ENCODE measurements at places on chromosomes 2 and 18. TPM values are rescaled to one million over a fixed set of nuclear protein-coding genes. Genes with fewer than 3 reads are reported as not detected.

The NFE2L2 gene
- polyA plus RNA-seq: 41.2 TPM

The ZEB2 gene
- polyA plus RNA-seq: 115 TPM

The LMAN2L gene
- 39.3 TPM for polyA plus RNA-seq

The CCBE1 gene
- polyA plus RNA-seq: not detected

The SCYGR4 gene
- not detected for polyA plus RNA-seq

The DCC gene
- polyA plus RNA-seq: not detected

The AFF3 gene
- 3.8 TPM for polyA plus RNA-seq

The SNORC gene
- polyA plus RNA-seq: not detected

The GPR45 gene
- polyA plus RNA-seq: not detected

The CROCC2 gene
- polyA plus RNA-seq: not detected

The ADCYAP1 gene
- polyA plus RNA-seq: not detected

The NCKAP5 gene
- polyA plus RNA-seq: not detected

The CIDEA gene
- polyA plus RNA-seq: not detected

The ERFE gene
- polyA plus RNA-seq: 4.6 TPM

The SLC4A5 gene
- not detected for polyA plus RNA-seq

The CCDC141 gene
- 0.69 TPM for polyA plus RNA-seq

The LCT gene
- not detected for polyA plus RNA-seq

The RAD51AP2 gene
- not detected for polyA plus RNA-seq

The BOLL gene
- polyA plus RNA-seq: 0.08 TPM

The SPHKAP gene
- not detected for polyA plus RNA-seq

The SLC16A14 gene
- polyA plus RNA-seq: 0.15 TPM

The TRABD2A gene
- polyA plus RNA-seq: 0.66 TPM

The TUBB8B gene
- polyA plus RNA-seq: not detected

The FER1L5 gene
- polyA plus RNA-seq: not detected

The DPY30 gene
- 130 TPM for polyA plus RNA-seq

The KLF11 gene
- 10.5 TPM for polyA plus RNA-seq

The TMEM247 gene
- polyA plus RNA-seq: not detected

The SULT1C3 gene
- not detected for polyA plus RNA-seq

The C1QL2 gene
- not detected for polyA plus RNA-seq

The SAG gene
- polyA plus RNA-seq: not detected

The NEB gene
- polyA plus RNA-seq: 0.61 TPM

The KIAA2012 gene
- not detected for polyA plus RNA-seq

The SERPINB12 gene
- polyA plus RNA-seq: not detected

The SLC66A3 gene
- polyA plus RNA-seq: 191 TPM

The TM4SF20 gene
- not detected for polyA plus RNA-seq

The MCEE gene
- polyA plus RNA-seq: 13.7 TPM

Measured in immature natural killer cell (primary cell).